Effector CD8-positive, alpha-beta T cell (primary cell): ENCODE measurements at places on chromosomes 2 and 18.

- DNase-seq: no peak
These were observed 537.5 kb upstream of the FSIP2 start for GRCh38 chr2:185201063-185201462.

DNA sequence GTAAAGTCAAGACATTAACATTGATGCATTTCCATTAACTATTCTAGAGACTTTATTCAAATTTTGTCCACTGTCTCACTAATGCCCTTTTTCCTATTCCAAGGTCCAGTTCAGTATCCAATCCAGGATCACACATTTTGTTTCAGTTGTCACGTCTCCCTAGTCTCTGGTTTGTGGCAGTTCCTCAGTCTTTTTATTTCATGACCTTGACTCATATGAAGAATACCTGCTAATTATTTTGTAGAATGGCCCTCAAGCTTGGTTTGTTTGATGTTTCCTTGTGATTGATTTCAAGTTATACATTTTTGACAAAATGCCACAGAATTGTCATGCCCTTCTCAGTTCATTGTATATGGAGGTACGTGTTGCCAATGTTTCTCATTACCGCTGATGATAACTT lies 145.2 kb downstream of the FHOD3 start:
- DNase-seq: no peak

- no peak for DNase-seq
These were observed 19.1 kb upstream of the GPR55 start for GRCh38 chr2:230944123-230944653.

- no peak for DNase-seq
These were observed 101.0 kb downstream of the PKP4 start for GRCh38 chr2:158557752-158558151.

- no peak for DNase-seq
These were observed 125.9 kb upstream of the SMAD7 start for GRCh38 chr18:49076654-49077166.

GRCh38 chr2:104487366-104487765 lies 366.5 kb upstream of the POU3F3 start:
- no peak for DNase-seq

GRCh38 chr2:138712212-138712979 lies 67.8 kb downstream of the NXPH2 start:
- no peak for DNase-seq

DNA sequence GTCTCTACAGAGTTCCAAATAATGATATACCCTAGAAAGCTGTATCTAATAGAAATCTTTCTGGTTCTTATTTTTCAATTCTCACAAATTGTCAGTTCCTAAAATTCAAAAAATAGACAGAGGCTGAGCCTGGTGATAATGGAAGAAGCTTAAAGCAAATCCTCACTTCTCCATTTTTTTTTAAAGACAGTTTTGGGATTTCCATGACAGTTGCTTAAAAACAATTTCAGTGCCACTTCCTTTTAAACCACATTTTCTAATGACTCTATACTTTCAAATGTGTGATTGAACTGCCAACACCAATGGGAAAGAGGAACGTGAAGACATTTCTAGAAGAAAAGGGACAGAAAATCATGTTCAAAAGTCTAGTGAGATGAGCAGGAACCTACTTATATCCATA lies 4.0 kb downstream of the GKN2 start:
- no peak for DNase-seq

GRCh38 chr18:22639026-22639463 lies 221.3 kb upstream of the CTAGE1 start:
- DNase-seq: no peak
